Left cardiac atrium (tissue), 4 donors: ENCODE measurements at places on chromosomes 13 and 19. TPM values are rescaled to one million over a fixed set of nuclear protein-coding genes. Genes with fewer than 3 reads are reported as not detected.

The ZNF611 gene
- total RNA-seq, result 11.3 TPM

DNA sequence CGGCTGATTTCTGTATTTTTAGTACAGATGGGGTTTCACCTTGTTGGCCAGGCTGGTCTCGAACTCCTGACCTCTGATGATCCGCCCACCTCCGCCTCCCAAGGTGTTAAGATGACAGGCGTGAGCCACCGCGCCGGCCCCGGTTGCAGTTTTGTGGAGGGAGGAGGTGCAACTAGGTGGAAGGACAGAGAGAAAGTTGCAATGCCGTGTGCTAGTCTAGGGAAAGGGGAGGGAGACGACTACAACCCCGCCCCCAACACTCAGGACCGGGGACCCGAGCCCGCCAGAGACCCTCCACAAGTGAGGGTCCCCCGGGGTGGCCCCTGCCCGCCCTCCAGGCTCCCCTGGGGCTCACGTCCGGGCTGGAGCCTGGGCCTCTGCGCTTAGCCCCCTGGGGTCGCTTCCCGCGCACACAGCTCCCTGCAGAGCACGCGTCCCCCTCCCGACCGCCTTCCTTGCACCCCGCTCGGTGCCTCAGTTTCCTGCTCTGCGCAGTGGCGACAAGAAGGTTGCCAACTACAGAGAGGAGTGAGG is 1.2 kb upstream of the ARID3A start:
- no peak for DNase-seq

The ZNF570 gene
- 6.5 TPM for total RNA-seq

- DNase-seq, result no peak
Observed at GRCh38 chr19:15263361-15263985, 31.2 kb upstream of the EPHX3 start.

The RETN gene
- total RNA-seq, result 1.4 TPM

The LPAR6 gene
- total RNA-seq, result 15.0 TPM
